ENCODE measurements at places on chromosomes 2 and 18.

DNA sequence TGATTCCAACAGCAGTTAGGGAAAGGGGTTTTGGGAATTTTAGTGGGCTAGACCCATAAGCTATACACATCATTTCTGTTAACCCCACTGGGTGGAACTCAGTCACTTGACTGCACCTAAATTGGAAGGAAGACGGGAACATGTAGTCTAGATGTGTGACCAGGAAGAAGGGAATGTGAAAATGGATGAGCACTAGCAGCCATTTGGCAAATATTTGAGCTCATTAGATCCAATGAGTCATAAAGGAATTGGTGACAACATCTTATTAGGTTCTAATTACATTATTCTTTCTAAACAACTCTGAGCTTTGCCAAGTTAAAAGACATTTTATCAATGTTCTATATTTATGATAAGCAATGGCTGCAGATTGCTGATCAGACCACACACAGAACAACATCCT, 400.6 kb downstream of the IRS1 start:
- no peak for DNase-seq

DNA sequence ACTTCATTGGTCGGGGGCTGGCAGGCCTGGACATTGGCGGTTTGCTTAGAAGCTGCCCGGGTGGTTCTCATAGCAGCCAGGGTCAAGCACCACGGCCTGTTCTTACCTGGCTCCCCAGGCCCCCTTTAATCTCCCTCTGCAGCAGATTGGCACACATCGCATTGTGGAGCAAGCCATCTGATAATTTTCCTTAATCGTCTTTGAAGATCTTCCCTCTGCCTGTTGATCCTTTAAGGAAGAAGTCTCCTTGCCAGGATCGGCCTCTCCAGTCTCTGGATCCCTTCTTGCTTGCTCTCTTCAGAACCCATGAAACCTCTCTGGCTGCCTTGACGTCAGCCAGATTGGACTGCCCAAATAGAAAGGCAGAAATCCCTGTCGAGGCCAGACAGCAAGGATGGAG, 75.8 kb downstream of the NEDD4L start:
- DNase-seq: no peak

- DNase-seq: no peak
These were observed 281.5 kb downstream of the AFF3 start for GRCh38 chr2:99860720-99861375.

DNA sequence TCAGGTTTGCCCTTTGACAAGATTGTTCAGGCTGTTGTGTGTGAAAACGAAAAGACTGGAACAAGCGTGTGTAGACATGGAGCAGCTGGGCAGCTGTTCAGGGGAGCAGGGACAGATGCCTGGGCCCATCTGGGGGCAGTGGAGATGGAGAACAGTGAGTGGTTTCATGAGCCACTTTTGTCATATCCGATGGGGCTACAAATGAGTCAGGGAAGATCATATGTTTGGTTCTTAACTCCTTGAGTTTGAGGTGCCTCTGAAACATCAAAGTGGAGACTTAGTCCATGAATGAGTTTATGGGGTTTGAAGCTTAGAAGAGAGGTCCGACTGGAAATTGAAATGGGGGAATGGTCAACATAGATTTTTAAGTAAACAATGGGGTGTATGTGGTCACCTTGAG, 9.3 kb upstream of the PLB1 start:
- no peak for DNase-seq

DNA sequence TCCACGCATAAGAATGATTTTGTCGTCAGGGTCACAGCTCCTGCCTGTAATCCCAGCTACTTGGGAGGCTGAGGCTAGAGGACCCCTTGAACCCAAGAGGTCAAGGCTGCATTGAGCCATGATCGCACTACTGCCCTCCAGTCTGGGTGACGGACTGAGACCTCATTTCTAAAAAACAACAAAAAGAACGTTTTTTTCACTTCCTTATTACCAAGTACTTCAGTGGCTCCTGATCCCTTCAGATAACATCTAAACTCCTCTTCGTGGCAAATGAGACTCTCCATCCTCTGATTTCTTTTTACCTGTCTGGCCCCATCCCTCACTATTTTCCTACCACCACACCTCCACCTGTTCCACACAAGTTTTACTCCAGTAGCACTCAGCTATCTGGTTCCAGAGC, 105.4 kb upstream of the TLK1 start:
- DNase-seq: no peak

GRCh38 chr2:28108143-28108542, 217.6 kb downstream of the BABAM2 start:
- DNase-seq: no peak

DNA sequence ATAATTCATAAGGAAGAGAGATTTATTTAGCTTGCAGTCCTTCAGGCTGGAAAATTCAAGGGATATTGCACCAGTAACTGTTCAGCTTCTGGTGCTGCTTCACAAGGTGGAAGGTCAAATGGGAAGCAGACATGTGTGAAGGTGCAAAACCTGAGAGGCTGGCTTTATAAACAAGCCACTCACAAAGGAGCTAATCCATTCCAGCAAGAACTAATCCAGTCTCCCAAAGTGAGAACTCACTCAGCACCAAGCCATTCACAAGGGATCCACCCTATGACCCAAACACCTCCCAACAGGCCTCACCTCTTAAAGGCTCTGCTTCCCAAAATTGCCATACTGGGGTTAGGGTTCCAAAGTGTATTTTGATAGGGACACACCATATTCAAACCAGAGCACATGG, 1018.4 kb upstream of the ACVR2A start:
- no peak for DNase-seq

DNA sequence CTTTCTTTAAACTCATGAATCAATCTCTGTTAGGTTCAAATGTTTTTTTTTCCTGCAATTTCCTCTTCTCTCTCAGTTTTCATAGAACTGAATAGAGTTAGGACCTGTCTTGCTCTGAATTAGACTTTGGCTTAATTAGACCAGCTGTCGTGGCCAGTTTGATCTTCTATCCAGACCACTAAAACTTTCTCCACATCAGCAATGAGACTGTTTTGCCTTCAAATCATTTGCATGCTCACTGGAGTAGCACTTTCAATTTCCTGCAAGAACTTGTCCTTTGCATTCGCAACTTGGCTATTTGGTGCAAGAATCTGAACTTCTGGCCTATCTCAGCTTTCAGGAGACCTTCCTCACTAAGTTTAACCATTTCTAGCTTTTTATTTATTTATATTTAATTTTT, 2002.2 kb upstream of the PIK3C3 start:
- no peak for DNase-seq

DNA sequence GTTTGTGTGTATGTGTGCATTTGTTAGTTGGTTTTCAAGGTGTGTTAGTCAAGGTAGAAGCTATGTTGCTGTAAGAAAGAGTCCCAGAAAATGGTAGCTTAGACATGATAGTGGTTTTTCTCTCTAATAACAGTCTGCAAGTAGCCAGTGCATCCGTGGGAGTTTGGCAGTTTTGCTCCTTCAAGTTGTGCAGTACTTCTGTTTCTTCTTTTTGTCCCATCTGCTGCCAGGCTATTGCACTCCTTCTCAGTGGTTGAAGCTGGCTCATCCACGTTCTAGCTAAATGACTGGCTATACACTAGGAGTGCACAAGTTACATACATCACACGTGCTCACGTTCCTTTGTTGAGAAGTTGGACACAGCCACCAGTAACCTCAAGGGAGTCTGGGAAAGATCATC, 134.7 kb downstream of the ASXL3 start:
- DNase-seq: no peak

GRCh38 chr2:42853549-42854206, 61.3 kb upstream of the HAAO start:
- DNase-seq: no peak

DNA sequence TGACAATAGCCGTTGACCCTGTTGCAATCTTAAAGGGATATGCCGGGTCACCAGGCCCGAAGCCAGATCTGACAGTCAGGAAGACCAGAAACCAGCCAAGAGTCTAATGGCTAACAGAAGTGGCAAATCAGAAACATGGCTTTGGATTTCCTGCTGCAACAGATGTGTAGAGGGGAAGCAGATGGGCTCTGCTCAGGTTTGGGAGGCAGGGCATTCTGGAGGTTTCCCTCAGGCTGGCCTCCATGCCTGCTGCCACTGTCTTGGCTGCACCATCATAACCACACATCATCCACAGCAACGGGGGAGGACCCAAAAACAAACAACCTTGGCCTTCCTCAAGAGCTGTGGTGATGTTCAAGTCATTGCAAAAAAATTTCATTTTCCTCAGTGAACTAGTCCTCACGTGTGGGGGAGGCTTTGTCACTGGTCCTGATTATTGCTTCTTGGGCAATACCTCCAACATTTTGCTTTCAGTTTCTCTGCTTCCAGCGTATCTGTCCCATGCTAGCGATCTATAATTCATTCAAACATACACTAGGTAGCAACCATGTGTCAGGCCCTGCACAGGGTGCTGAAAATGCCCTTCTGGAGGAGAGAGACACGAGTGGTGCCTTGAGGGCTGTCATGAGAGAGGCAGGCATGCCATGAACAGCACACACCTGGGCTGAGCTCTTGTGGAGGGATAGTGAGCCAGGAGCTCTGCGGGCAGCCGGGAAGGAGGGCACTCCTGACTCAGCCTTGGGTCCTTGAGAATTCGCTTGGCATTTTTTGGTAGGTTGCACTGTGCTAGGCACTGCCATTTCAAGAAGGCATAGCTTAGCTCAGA, 48.2 kb upstream of the LGALSL start:
- DNase-seq: no peak

DNA sequence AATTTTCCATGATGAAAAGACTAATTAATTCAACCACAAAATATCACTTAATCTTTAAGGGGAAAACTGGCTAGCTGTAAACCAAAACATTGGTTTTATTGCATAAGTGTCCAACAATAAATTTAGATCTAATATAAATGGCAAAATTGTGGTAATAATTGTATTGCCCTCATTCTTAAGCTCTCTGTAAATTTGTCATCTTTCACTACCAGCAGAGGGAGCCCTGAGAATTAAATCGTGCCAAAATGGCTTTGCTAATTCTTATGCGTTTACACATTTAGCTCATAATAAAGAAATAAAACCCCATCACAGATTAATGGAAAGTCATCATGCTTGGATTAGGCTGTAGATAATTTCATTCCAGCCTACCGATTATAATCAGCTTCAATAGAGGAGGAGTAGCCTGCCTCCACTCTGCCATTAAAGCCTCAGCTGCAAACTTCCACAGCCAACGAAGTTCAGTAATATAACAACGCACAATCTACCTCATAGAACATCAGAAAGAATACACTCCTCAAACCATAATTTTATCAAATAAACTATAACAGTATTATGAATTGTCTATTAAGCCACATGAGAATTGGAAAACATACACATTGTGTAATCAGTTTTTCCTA, 70.0 kb upstream of the ATP5MC3 start:
- DNase-seq: peak; percentile 15

- no peak for DNase-seq
These were observed 271.0 kb upstream of the HS6ST1 start for GRCh38 chr2:128589681-128590080.

DNA sequence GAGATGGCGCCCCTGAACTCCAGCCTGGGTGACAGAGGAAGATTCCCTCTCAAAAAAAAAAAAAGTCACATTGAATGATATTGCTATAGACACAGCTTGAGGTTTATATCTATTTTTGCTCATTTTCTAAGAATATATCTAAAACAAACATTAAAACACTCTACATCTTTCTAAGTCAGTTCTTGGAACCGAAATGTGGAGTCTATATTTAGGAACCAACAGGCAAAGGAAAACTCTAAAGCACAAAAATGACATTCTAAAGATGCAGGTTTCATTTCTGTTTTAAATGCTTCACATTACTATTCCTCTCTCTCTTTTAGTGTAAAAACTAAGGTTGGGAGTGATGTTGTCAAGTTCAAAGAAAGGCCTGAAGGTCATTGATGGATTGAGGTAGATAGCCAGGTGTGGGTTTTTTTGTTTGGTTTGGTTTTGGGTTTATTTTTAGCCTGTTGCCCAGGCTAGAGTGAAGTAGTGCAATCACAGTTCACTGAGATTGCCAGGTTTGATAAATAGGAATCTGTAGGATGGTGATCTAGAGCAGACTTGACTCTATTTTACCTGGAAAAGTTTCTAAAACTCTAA, 194.0 kb upstream of the RBBP8 start:
- DNase-seq: no peak

DNA sequence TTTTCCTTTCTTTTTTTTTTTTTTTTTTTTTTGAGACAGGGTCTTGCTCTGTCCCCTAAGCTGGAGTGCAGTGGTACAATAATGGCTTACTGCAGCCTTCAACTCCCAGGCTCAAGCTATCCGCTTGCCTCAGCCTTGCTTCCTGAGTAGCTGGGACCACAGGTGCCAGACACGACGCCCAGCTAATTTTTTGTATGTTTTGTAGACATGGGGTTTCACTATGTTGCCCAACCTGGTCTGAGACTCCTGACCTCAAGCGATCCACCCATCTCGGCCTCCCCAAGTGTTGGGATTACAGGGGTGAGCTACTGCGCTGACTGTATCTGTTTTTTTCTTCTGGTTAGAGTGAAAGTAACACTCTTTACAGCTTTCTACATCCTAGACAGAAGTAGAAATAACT, 240.3 kb upstream of the FBXO11 start:
- no peak for DNase-seq

DNA sequence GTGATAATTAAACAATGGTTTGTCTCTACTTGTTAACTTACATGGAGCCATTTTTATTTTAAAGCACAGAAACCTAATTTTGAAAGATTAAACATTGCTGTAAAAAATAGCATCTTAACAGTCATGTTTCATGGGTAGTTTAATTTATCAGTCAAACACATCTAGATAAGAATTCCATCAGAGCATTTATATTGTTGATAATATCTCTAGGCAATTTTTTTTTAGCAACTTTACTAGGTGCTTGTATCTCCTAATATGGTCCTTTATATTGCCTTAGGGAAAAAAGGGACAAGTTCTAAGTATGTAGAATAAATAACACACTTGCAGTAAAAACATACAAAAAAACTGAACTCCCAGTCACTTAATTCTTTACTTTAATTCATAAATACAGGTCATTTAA, 863 bp downstream of the CSRNP3 start:
- no peak for DNase-seq

DNA sequence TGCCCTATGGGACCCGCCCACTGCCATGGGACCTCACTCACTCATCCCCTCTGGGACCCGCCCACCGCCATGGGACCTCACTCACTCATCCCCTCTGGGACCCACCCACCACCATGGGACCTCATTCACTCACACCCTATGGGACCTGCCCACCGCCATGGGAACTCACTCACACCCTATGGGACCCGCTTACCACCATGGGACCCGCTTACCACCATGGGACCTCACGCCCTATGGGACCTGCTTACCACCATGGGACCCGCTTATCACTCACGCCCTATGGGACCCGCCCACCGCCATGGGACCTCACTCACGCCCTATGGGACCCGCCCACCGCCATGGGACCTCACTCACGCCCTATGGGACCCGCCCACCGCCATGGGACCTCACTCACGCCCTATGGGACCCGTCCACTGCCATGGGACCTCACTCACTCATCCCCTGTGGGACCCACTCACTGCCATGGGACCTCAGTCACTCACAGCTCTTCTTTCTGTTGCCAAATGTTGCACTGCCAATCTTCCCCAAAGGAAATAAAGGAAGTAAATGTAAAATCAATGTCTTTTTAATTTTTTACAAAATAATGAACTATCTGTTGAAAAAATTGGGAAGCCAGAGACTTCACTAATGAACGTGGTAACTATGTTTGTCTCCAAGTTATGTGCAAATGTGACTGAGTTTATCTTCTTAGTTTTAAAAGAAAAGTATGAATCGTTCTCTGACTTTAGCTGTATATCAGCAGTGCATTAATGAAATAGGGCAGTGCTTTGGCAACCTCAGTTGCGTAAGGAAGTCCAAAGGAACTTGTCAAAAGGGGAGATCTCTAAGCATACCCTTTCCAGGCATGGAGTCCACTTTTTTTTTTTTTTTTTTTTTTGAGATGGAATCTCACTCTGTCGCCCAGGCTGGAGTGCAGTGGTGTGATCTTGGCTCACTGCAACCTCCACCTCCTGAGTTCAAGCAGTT, 101.5 kb upstream of the MGAT5 start:
- DNase-seq: no peak
